Tibial artery (tissue), 4 donors: ENCODE measurements at places on chromosomes 6 and 20.

GRCh38 chr20:1005452-1006027 is 3.4 kb upstream of the RSPO4 start:
- peaks cover 14% of the 10 kb centered on the region for H3K4me1 ChIP-seq
- no peak for DNase-seq
- no peak overlapping the region for H3K27ac ChIP-seq
- no peaks in the 10 kb centered on the region for H3K36me3 ChIP-seq
- no peak overlapping the region for H3K4me3 ChIP-seq

GRCh38 chr6:89140347-89141156 is 5.3 kb upstream of the PM20D2 start:
- no peaks in the 10 kb centered on the region for H3K36me3 ChIP-seq
- H3K27me3 ChIP-seq = no peaks in the 10 kb centered on the region
- no peak overlapping the region for H3K4me3 ChIP-seq
- H3K27ac ChIP-seq = no peak overlapping the region

GRCh38 chr6:152364866-152365265 is 272.3 kb downstream of the SYNE1 start:
- H3K4me1 ChIP-seq = peaks cover 3% of the 10 kb centered on the region
- H3K36me3 ChIP-seq = peaks cover 60% of the 10 kb centered on the region
- H3K27ac ChIP-seq = no peak overlapping the region
- no peak overlapping the region for H3K4me3 ChIP-seq
- no peak for DNase-seq

DNA sequence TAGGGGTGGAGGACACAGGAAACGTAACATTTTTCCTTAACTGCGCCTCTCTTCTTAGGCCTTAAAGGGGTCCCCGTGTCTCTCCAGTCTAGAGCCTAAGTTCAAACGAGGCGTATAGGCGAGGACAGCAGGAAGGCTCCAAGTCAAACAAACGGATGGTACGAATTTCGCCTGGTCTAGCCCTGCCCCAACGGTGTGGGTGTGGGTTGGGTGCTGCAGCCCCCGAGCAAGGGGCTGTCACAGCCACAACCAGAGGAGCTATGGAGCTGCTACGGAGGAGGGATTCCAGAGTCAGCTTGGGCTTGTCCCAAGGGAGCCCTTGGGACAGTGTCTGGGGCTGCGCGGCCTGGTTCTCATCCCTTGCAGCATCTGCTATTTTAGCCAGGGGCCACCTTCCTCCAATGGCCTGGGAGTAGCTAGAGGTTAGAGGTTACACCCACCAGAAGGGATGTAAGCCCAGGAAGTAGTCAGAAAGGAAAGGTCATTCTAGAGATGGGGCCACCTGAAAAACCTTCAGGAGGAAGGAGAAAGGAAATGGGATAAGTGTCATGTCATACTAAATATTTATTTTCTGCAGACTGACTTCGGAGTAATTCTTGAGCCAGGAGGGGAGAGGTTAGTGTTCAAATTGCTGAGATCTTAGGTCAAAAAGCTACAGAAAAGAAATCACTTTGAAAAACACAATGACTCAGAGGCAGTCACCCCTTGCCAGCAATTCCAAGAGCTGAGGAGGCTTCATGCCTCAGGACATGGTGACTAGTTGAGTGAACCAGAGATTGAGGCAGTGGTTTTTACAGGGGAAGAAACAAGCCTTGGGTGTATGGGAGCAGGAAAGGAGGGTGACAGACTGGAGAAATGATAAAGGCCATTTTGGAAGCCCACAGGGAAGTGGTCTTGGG is 21.7 kb downstream of the VPS52 start:
- H3K36me3 ChIP-seq = peaks cover 19% of the 10 kb centered on the region
- H3K4me1 ChIP-seq = peaks cover 17% of the 10 kb centered on the region
- H3K4me3 ChIP-seq = peak overlapping the region; percentile 79
- no peaks in the 10 kb centered on the region for H3K27me3 ChIP-seq
- H3K27ac ChIP-seq = peak overlapping the region; percentile 97

DNA sequence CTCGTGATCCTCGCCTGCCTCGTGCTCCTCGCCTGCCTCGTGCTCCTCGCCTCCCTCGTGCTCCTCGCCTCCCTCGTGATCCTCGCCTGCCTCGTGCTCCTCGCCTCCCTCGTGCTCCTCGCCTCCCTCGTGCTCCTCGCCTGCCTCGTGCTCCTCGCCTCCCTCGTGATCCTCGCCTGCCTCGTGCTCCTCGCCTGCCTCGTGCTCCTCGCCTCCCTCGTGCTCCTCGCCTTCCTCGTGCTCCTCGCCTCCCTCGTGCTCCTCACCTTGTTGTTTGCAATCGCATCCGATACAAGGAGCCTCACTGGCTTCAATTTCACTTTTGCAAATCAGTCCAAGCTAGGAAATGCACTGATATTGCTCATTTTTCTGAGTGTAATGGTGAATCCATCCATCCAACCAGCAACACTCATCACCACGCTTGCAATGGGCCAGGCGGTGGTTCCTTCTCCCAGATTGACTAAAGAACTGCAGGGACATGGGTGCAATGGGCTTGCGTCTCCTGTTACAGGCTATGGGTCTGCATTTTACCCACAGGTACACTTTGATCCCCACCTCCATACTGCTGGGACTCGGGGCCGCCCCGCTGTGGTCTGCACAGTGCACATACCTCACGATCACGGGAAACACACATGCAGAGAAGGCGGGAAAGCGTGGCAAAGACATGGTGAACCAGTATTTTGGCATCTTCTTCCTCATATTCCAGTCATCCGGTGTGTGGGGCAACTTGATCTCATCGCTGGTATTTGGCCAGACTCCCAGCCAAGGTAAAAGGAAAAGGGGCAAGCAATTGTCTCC is 4.6 kb downstream of the UNC93A start:
- H3K4me1 ChIP-seq = no peaks in the 10 kb centered on the region
- no peaks in the 10 kb centered on the region for H3K36me3 ChIP-seq
- peaks cover 8% of the 10 kb centered on the region for H3K27me3 ChIP-seq
- DNase-seq = no peak
- H3K4me3 ChIP-seq = no peak overlapping the region

- no peaks in the 10 kb centered on the region for H3K36me3 ChIP-seq
- no peak for DNase-seq
- H3K27me3 ChIP-seq = no peaks in the 10 kb centered on the region
- H3K27ac ChIP-seq = no peak overlapping the region
Observed at GRCh38 chr20:9036593-9036992, 32.3 kb upstream of the PLCB4 start.

GRCh38 chr6:106369739-106370138 is 9.2 kb downstream of the CRYBG1 start:
- H3K36me3 ChIP-seq = no peaks in the 10 kb centered on the region
- no peak for DNase-seq
- H3K27ac ChIP-seq = no peak overlapping the region
- H3K4me3 ChIP-seq = no peak overlapping the region

- H3K36me3 ChIP-seq = no peaks in the 10 kb centered on the region
- no peak overlapping the region for H3K4me3 ChIP-seq
- no peaks in the 10 kb centered on the region for H3K27me3 ChIP-seq
- H3K27ac ChIP-seq = no peak overlapping the region
- no peaks in the 10 kb centered on the region for H3K4me1 ChIP-seq
Observed at GRCh38 chr20:14634665-14635064, 297.3 kb upstream of the FLRT3 start.

DNA sequence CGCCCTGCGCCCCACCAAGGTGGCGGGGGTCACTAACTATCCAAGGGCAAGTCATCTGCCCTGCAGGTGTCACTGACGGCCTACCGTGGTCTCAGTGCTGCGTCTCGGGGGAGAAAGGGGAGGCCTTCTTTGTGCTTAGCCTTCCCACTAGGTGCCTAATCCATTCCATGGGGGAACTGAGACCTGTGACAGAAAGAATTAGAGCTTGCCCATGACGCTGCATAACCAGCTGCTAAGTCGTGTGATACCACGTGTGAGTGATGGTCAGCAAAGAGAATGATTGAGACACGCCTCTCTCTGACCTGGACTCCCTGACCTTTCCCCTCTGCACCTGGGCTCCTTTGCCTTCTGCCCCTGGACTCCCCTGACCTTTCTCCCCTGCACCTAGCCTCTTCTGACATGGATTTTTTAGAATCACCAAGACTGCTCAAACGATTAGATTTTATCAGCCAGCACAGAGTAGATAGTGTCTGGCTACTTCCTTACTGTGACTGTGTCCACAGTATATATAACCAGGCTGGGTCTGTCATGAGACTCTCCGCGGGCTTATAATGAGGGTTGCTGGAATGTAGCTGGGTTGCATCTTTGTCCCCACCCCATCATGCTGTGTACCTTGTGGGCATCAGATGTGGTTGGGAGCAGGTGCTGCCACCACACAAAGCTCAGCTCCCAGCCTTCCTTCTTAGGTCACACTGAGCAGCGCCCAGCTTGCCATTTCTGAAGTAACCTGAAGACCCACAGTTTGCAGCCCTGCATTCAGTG is 140.6 kb downstream of the TMEM242 start:
- no peak overlapping the region for H3K27ac ChIP-seq
- peaks cover 48% of the 10 kb centered on the region for H3K36me3 ChIP-seq
- DNase-seq = no peak
- H3K4me3 ChIP-seq = no peak overlapping the region
- peaks cover 17% of the 10 kb centered on the region for H3K4me1 ChIP-seq
- H3K27me3 ChIP-seq = no peaks in the 10 kb centered on the region

GRCh38 chr6:136180704-136181511 is 69.2 kb downstream of the MTFR2 start:
- H3K27ac ChIP-seq = no peak overlapping the region
- no peak for DNase-seq
- H3K4me1 ChIP-seq = peaks cover 5% of the 10 kb centered on the region
- H3K4me3 ChIP-seq = no peak overlapping the region
- no peaks in the 10 kb centered on the region for H3K27me3 ChIP-seq

DNA sequence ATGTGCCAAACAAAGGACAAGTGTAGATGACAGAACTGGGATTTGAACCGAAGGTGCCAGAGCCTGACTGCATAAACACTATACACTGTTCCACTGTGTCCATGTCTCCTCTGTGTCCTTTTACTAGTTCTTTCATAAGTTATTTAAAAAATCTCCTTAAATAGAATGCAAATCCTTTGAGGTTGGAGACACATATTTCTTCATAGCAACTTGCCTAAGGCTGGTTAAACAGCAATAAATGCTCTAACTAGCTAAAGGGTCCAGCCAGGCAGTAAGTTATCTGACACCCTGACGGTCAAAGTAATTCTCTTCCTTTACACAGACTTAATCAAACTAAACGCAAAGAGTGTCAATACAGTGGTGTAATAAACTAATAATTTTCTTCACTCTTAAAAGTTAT is 76.2 kb upstream of the TRAF3IP2 start:
- no peak overlapping the region for H3K4me3 ChIP-seq
- peaks cover 27% of the 10 kb centered on the region for H3K4me1 ChIP-seq
- H3K36me3 ChIP-seq = no peaks in the 10 kb centered on the region
- no peak for DNase-seq
- no peaks in the 10 kb centered on the region for H3K27me3 ChIP-seq
- H3K27ac ChIP-seq = no peak overlapping the region

GRCh38 chr6:46284475-46284874 is 113.7 kb upstream of the ENPP5 start:
- no peaks in the 10 kb centered on the region for H3K36me3 ChIP-seq
- no peaks in the 10 kb centered on the region for H3K27me3 ChIP-seq
- H3K27ac ChIP-seq = no peak overlapping the region

DNA sequence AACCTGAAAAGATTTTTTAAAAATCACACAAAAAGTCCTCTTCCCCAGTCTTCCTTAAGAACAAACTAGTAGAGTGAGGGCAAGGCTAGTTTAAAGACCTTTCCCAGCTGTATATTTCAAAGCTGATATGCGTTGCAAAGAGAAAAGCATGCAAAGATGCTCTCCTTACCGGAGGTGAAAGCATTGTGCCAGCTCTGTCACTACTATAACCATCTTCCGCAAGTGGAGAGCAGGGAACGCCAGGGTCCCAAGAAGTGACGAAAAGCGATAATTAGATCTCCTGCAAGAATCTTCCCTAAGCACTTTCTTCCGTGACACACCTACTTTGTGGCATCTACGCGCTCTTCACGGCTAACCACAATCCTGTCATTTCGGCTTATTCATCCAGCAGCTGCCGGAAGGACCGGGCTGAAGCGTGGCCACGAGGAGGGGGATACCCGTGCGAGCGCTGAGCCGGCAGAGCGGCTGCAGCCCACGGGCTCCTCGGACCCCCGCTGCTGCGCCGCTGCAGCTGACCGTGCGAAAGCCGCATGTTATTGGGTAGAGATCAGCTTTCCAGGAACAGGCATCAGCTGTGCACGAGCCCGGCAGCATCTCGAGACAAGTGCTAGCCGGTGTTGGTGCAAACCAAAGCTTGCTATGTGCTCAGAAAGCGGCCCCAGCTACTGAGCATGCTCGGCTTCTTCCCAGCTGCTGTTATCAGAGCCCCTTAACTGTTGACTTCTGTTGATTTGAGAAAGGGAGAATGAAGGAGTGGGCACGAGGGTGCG is 57.2 kb upstream of the ARHGAP18 start:
- peak overlapping the region; percentile 30 for H3K4me3 ChIP-seq
- no peaks in the 10 kb centered on the region for H3K36me3 ChIP-seq
- no peaks in the 10 kb centered on the region for H3K27me3 ChIP-seq
- no peak overlapping the region for H3K27ac ChIP-seq
- no peak for DNase-seq

DNA sequence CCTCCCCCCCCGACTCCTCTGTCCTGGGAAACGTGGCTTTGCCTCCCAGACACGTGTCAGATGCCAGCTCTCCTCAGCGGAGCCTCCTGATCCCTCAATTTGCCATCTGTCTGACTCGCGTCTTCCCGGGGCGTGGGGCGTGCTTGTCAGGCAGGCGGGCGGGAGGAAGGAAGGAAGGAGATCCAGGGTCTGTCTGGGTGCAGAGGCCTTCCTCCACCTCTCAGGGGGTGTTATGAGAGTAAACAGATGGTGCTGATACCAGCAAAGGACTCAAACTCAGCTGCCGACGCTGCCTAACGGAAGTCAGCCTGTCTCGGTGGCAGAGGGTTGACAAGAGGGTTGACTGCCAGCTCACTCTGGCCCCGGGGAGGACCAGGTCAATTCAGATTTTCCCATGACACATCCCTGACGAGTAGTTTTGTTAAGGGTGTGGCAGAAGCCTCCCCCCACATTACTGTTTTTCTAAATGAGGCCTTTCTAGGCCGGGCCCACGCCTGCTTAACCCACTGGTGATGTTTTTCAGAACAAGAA is 17.0 kb downstream of the UQCC2 start:
- peak overlapping the region; percentile 41 for H3K27ac ChIP-seq
- no peak overlapping the region for H3K4me3 ChIP-seq
- no peaks in the 10 kb centered on the region for H3K4me1 ChIP-seq
- no peaks in the 10 kb centered on the region for H3K27me3 ChIP-seq
- DNase-seq = no peak
- H3K36me3 ChIP-seq = no peaks in the 10 kb centered on the region

DNA sequence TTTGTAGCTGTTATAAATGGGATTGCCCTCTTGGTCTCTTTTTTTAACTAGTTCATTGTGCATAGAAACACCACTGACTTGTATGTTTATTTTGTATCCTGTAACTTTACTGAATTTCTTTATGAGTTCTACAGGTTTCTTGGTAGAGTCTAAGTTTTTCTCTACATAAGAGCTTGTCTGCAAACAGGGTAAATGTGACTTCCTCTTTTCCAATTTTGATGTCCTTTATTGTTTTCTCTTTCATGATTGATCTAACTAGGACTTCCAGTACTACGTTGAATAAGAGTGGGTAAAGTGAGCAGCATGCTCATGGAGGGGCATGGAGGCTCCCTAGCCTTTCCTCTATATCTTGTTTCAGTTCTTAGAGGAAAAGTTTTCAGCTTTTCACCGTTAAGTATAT is 3.0 kb upstream of the WFDC10A start:
- H3K27me3 ChIP-seq = no peaks in the 10 kb centered on the region
- H3K4me1 ChIP-seq = no peaks in the 10 kb centered on the region
- H3K4me3 ChIP-seq = no peak overlapping the region

- H3K4me3 ChIP-seq = no peak overlapping the region
- DNase-seq = no peak
- H3K36me3 ChIP-seq = no peaks in the 10 kb centered on the region
- H3K27ac ChIP-seq = no peak overlapping the region
Observed at GRCh38 chr20:58880994-58881752, 28.7 kb downstream of the GNAS start.

- H3K4me3 ChIP-seq = no peak overlapping the region
- H3K4me1 ChIP-seq = no peaks in the 10 kb centered on the region
- no peaks in the 10 kb centered on the region for H3K36me3 ChIP-seq
- H3K27ac ChIP-seq = no peak overlapping the region
- no peaks in the 10 kb centered on the region for H3K27me3 ChIP-seq
Observed at GRCh38 chr6:45032426-45032825, 295.7 kb upstream of the RUNX2 start.
